Stimulated activated CD4-positive, alpha-beta T cell treated with anti-CD3 and anti-CD28 coated beads, TNF-alpha, amount 100 ng/mL, for 24 hours (primary cell): ENCODE measurements at places on chromosomes 1 and 21.

DNA sequence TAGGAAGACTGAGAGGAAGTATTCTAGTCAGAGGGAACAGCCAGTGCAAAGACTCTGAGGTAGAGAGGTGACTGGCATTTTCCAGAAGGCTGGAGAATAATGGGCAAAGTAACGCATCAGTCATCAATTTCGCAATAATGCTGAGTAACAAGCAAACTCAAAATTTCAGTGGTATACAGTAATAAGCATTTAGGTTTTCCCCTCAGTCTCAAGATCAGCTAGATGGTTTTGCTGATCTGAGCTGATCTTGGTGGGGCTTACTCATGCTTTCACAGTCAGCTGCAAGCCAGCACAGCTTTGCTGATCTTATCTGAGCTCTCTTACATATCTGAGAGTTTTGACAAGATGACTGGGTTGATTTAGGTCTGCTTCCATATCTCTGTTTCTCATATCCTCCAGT, 108.7 kb downstream of the TSEN15 start:
- no peak for DNase-seq

DNA sequence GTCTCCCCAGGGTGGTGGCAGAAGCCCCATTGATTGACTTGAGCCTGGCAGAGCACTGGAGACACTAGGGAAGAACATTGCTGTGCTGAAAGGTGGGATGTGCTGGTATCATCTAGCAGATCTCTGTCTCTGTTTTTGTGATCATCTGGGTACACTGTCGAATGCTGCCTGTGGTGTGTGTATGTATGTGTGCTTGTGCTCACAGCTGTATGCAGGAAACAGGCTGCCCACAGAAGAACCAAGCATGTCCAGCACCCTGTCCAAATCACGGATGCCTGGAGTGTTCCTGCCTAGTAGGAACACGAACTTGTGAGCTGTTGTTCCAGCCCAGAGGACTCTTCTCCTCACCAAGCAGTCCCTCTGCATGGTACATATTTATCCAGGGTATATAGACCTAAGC, 1.5 kb downstream of the BRINP2 start:
- DNase-seq: no peak

DNA sequence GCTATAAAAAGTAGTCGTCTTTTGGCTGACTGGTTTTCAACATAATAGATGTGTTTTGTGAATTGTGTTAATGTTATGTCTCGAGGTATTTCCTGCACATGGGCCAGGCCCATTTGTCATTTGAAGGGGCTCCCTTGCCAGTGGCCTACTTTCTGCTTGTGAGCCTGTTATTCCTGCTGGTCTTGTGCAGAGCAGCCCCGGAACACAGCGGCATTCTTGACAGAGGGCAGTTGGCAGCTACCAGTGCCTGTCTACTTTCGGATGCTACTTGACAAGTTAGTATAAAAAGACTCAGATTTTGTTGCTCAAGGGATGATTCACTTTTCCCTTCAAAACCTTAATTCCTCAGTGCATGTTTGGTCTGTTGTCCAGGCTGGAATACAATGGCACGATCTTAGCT, 28.5 kb downstream of the PGM1 start:
- no peak for DNase-seq

GRCh38 chr1:14706631-14707030, 108.1 kb downstream of the KAZN start:
- DNase-seq: no peak

DNA sequence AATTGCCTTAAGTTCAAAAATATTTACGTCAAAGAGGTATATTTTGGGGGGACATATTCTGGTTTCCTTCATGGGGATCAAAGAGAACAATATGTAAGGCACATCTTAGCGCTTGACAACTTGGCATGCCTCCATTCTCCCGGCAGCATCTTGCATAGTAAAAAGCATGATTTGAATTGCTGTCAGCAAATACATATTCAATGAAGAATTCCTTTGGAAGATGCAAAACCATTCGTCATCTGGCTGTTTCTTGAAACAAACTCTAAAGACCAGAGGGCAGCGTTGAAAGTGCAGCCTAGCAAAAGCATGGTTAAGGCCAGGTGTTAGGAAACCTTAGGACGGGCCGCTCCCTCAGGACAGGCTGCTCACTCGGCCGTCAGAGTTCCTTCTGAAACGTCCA, 3.4 kb upstream of the PIK3CD start:
- DNase-seq: no peak

DNA sequence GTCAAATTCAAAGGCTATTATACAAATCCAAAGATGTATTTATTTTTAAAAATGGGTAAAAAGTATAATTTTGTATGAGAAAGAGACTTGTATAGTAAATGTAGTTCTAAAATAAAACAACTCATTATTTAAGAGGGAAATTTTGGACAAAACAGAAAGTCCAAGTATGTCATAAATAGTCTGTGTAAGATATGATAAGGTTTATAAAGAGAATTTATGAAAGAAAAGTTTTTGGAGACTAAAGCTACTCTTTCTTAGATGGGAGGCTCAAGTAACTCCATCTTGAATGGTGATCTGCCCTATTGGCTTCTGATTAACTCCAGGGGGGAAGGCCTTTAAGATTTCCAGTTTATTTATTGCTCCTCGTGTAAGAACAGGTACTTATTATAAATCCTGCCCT, 14.7 kb upstream of the OR2T27 start:
- no peak for DNase-seq

GRCh38 chr1:205018381-205018780, 24.6 kb upstream of the CNTN2 start:
- DNase-seq: no peak

DNA sequence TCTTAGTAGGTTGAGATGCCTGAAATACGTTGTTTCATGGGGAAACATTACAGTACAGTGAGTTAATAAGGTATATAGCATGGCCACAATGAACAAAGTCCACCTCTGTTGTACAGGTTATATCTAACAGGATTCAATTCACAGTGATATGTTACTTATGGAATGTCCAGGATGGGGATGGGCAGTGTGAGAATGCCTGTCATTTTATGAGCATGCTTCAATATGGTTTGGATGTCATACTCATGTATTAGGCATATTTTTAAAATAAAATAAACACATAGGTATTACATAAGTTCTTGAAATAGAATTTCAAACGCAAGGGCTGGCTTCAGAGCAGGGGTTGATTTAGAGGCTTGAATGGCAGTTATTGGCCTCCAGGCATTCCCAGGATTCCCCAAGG, 6.1 kb upstream of the PHLDA3 start:
- no peak for DNase-seq
